ENCODE measurements at places on chromosomes 4 and X.

GRCh38 chr4:156584100-156584499 is 387.5 kb downstream of the PDGFC start:
- DNase-seq = no peak

GRCh38 chr4:143512978-143513313 is 556 bp upstream of the SMARCA5 start:
- no peak for DNase-seq

DNA sequence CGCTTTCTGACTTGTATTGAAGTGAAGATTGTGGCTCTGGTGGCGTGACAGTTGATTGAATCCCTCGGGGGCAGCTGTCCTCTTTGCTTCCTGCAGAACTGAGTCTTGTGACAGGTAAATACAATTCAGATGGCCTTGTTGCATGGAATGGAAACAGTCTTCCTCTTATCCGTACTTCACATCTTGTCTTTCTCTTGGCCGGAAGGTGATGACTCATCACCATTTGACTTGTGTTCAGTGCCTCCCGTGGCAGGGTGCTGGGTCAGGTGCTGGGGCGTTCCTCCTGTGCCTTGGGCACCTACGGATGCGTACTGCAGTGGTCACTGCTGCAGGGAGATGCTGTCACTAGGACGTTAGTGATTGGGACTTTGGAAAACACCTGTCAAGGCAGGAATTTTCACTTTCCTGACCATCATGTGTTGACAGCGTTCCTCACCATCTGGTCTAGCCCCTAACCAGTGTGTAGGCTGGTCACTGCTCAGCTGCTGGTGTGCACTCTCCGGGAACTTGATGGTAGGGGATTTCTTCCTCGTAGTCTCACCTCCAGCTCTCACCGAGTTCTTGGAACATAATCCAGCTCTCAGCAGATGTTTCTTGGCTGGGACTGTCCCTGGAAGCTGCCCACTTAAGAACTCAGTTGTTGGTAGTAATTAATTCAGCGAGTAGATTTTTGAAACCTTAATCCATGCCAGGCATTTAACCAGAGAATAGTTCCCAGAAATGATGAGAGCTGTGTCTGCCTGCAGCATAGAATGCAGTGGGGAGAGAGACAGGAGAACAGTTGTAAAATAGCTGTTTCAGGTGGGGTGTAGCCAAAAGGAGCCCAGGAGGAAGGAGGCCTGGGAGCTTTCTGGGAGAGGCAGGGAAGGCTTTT is 7.2 kb downstream of the TBC1D14 start:
- DNase-seq = no peak

DNA sequence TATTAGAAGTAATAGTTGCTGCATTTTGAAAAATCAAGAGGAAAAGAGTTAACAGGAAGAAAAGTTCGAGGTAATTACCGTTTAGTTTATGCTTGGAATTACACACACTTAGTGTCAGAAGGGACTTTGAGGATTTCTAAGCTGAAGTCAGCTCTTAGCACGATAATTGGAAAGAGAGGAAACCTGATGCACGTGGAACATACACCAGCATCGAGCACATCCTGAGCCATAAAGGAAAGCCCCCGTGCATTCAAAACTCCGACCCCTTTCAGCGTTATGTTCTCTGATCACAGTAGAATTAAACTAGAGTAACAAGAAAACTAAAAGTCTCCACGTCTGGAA is 400 bp upstream of the PAQR3 start:
- no peak for DNase-seq

DNA sequence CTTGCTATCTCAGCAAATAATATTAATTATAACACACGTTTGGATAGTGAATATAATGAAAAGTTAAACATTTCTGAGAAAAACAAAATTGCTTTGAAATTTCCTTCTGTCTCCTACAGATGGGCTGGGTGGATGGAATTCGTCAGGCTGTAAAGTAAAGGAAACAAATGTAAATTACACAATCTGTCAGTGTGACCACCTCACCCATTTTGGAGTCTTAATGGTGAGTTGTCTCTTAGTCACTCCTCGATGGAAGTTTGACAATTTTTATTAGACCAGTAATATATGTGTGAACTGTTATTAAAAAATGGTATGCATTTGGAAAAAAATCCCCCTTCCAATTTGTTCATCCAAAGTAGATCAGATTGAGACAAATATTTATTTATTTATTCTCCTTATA is 92.5 kb upstream of the BRS3 start:
- DNase-seq = no peak

- DNase-seq = no peak
Observed at GRCh38 chr4:3689006-3689405, 77.2 kb upstream of the ADRA2C start.

All from ovary (tissue), 10 donors.